SK-N-SH (cell line): ENCODE measurements at places on chromosomes 13 and 19. TPM values are rescaled to one million over a fixed set of nuclear protein-coding genes. Genes with fewer than 3 reads are reported as not detected.
A peak's percentile ranks its signal among the peaks of the same experiment; 100 is the strongest.

ZNF43 gene
- polyA plus RNA-seq: 3.4 and 4.9 TPM in 2 replicates

GRCh38 chr19:13029893-13030292 lies 34.6 kb downstream of the NFIX start:
- no peak overlapping the region for H3K27ac ChIP-seq
- H3K27me3 ChIP-seq: no peaks in the 10 kb centered on the region
- H3K36me3 ChIP-seq: peaks cover 4% of the 10 kb centered on the region
- DNase-seq: no peak

DNA sequence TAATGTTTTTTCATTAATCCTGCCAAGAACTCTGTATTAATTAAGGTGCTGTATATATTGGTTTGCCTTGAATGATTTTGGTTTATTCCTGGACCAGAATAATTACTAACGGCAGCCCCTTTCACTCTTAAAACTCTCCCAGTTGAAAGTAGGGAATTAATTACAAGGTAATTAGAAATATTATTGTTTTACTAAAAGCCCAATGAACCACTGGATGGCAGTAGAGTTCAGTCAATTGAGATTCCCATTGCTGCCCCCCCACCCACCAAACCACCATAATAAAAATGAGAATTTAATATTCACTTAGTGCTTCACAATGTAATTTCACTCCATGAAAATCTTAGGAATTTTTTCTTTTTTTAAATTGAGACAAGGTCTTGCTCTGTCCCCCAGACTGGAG lies 13.7 kb downstream of the WBP4 start:
- H3K36me3 ChIP-seq: peaks cover 83% of the 10 kb centered on the region
- H3K27ac ChIP-seq: no peak overlapping the region
- peak; percentile 66 for DNase-seq
- no peak overlapping the region for H3K4me3 ChIP-seq

NCAN gene
- 0.03 and 0.10 TPM in 2 replicates for polyA plus RNA-seq

GRCh38 chr19:14821937-14822336 lies 13.0 kb downstream of the OR7A5 start:
- H3K4me3 ChIP-seq: no peak overlapping the region
- no peaks in the 10 kb centered on the region for H3K4me1 ChIP-seq
- DNase-seq: no peak
- H3K27me3 ChIP-seq: no peaks in the 10 kb centered on the region; the same call in 1 of the 2 replicates
- no peaks in the 10 kb centered on the region for H3K36me3 ChIP-seq
